ENCODE measurements at places on chromosomes 11 and 22.

- DNase-seq = no peak
Observed at GRCh38 chr22:47280301-47280700, 517.9 kb downstream of the TBC1D22A start.

- no peak for DNase-seq
Observed at GRCh38 chr11:8250434-8250833, 13.2 kb downstream of the LMO1 start.

GRCh38 chr22:19576460-19577421 is 52.5 kb upstream of the CLDN5 start:
- no peak for DNase-seq

DNA sequence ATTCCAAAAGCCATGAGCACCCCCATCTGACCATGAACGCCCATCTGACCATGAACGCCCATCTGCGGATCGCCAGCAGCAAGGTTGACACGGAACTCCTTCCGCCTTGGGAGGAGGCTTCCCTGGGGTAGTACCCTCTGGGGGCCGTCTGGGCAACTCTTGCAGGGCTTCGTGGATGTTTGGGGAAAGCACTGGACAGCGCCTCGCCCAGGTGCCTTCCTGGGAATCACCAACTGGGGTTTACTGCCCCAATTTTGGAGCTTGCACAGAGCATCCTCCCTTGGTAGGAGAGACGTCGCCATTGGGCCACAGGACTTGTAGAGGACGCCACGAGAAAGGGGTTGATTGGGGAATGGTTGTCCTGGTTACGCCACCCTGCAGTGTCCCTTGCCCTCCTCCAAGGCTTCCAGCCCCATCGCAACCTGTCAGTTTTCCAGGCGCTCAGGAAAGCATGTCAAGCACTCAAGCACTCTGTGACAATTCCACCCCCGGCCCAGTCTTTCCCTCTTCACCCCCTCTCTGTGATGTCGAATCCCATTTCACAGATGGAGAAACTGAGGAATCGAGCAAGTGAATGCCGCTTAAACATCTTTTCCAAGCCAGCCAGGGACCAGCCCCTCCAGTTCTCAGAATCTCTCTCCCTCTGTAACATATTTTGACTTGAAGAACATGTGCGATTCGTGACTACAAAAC is 914 bp upstream of the PRDM11 start:
- no peak for DNase-seq

DNA sequence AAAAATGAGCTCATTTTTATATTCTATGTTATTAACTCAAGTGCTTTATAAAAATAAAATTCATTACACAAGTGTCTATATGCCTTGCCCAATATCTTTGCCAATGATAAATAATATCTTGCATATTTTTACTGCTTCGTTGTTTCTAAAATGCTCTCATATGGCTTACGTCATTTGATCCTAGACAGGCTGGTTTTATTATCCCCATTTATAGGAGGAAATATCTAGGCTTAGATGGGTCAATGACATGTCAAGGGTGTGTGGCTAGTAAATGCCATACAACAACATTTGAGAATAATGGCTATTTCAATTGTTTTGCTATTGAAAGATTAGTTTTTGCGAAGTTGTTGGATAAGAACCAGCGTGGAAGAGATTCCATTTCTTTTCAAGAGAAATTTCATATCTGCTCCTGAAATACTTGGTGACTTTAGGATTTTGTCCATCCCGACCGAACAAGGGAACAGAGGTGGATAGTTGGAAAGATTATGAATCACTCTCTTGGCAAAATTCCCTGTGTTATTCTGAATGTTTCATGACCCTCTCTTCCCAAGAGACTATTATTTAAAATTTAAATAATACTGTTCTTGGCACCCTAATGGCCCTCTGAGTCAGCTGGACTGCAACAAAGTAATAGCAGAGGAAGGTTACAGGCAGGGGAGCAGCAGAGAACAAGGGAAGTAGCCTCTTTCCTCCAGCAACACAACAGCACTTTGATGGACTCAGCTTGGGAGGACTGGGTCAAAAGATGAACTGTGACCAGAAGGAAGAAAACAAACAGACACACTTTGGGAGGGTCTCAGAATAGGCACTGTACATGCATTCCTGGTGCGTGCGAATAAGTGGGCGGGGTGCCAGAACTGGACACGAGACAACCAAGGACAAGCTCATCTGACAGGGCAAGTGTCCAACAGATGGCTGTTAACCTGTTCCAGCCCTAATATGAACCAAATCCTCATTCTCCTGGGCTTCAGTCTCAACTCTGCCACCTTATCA is 94.5 kb downstream of the ME3 start:
- no peak for DNase-seq

DNA sequence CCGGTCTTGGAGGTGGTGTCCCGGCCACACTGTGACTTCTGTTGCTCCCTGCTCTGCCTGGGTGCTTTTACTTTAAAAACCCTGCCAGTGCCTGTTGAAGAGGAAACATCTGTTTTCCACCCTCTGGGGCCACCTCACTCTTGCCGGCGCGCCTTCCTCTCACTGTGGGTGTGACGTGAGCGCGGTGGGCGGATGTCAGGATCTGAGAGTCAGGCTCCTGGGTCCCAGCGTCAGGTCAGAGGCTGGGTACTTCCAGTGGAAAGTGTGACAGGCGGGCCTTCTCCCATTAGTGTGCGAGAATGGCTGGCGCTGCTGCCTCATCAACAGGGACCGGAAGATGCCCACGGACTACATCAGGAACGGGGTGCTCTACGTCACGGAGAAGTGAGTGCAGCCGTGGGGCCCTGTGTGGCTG is 54.2 kb downstream of the GRAMD4 start:
- no peak for DNase-seq

DNA sequence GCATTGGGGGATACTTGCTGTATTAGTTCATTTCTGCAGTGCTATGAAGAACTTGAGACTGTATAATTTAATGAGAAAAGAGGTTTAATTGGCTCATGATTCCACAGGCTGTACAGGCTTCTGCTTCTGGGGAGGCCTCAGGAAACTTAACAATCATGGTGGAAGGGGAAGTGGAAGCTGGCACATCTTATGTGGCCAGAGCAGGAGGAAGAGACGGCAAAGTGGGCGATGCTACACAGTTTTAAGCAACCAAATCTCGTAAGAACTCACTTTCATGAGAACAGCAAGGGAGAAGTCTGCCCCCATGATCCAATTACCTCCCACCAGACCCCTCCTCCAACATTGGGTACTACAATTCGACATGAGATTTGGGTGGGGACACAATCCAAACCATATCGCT is 55.1 kb downstream of the TMPRSS5 start:
- no peak for DNase-seq

DNA sequence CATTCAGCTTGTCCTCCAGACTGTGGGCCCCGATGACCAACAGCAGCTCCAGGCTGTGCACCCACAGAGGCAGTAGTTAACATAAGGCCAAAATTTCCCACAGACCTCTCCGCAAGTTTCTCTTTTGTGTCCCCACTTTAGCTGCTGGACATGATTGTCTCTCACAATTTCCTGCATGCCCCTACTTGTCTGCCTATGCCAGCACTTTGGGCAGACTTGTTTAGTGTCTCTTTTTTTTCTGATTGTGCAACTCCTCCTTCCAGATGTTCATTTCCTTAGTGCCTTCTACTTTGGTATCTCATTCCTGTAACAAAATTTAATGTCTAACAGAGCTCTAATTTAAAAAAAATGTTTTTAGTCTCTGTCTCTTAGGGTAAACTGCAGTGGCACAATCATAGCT is 23.8 kb upstream of the SCN3B start:
- DNase-seq = no peak

GRCh38 chr22:37295946-37296345 is 13.6 kb downstream of the CYTH4 start:
- DNase-seq = no peak

- no peak for DNase-seq
Observed at GRCh38 chr22:22599248-22599647, 40.2 kb upstream of the PRAME start.

DNA sequence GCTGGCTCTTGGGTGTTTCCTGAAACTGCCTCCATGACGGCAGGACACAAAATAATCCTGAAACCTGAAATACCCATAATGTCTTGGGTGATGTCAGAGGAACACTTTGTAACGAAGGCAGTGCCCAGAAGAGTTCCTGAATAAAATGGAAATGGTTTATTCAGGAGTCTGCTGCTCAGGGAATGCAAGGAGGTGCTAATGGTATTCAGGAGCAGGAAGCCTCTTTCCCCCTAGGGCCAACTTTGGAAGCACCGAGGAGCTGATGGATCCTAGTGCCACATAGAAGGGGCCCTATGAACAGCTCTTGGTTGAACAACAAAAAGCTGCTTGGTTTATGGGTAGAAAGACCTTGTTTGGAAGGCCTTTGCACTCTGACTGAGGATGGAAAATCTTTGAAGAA is 15.5 kb downstream of the TREH start:
- no peak for DNase-seq

All from NCI-H1694 (cell line).